ENCODE measurements at places on chromosomes 2 and 18. TPM values are rescaled to one million over a fixed set of nuclear protein-coding genes. Genes with fewer than 3 reads are reported as not detected.

Gene TUBA4A
- polyA plus RNA-seq = 45.4 TPM

Gene DSC2
- 47.2 TPM for polyA plus RNA-seq

Gene ZFAND2B
- polyA plus RNA-seq = 38.5 TPM

Gene LOXHD1
- polyA plus RNA-seq = 0.28 TPM

DNA sequence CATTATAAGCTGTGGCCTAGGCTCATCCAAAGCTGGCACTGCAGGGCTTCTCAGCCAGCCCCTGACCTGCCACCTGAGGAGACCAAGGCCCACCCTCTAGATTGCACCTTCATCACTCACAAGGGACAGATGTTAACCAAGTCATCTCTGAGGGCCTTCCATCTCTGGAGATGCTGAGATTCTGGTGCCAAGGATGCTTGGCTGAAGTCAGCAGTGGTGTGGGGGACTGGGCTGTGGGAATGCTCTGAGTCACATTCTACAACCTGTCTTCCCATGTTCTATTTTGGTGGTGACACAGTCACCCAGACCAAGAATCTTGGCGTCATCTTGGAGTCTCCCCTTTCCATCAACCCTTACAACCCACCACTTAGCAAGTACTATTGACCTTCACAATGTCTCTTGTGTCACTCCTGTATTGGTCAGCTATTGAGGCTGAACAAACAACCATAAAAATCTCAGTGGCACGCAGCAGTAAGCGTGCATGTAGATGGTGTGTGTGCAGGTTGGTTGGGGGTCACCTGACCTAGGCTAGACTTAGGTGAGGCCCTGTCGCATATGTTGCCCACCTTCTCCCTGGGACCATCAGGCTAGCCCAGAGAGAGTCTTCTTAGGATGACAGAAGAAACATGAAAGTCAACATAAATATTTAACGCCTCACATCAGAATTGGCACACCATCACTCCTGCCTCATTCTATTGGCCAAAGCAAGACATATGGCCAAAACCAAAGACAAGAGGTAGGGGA is 135.0 kb downstream of the SMAD7 start:
- no peak for DNase-seq

- DNase-seq = no peak
Measured at GRCh38 chr2:159613091-159613490, 3.3 kb downstream of the BAZ2B start.

DNA sequence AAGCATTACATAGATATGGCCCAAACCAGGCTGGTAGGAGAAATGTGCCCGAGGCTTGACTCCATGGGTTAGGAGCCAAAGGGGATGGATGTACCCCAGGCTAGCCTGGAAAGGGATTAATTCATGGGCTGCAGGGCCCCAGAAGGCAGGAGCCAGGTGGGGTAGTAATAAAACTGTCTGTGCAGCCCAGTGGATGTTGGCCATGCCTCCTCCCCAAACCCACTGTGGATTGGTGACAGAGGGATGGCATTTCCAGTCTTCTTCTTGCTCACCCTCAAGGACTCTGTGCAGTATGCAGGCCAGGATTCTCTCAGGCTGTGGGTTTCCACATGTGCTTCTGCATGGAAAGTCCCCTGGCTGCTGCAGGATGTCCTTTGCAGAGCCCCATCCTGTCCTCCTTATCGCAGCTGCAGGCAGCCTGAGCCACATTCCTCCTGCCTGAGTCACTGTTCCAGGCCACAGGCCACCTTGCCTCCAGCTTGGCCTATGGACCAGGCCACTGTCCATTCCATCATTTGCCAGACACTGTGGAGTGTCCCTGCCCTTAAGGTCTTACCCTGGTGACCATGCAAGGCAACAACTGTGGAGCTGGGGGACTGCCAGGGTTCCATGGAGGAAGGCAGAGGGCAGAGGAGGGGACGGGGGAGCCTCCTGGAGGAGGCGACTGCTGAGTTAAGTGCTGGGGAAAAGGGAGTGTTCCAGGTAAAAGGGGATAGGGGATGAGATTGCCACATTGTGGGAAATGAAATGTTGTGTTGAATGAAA is 38.9 kb downstream of the INO80C start:
- DNase-seq = no peak

GRCh38 chr18:63882333-63883141 is 5.0 kb upstream of the SERPINB2 start:
- DNase-seq = no peak
